ENCODE measurements at places on chromosomes 6 and 20.

GRCh38 chr6:31776989-31777666 lies at the start of gene VWA7:
TSS of gene VWA7 (minus strand) at chr6:31777328. CDS start at chr6:31776779, 549 bp downstream.
- DNase-seq, result peak; percentile 28

DNA sequence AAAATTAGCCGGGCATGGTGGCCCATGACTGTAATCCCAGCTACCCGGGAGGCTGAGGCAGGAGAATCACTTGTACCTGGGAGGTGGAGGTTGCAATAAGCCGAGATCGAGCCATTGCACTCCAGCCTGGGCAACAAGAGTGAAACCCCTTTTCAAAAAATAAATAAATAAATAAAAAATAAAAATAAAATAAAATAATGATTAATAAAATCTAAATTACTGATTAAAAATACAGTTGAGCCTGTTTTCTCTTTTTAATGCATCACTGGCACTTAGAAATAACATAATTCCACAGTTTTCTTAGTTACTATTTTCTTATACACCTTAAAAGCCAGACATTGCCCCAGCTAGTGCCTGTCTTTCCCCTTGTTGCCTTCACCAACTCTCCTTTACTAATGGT lies 922.8 kb upstream of the GJE1 start:
- DNase-seq, result no peak

DNA sequence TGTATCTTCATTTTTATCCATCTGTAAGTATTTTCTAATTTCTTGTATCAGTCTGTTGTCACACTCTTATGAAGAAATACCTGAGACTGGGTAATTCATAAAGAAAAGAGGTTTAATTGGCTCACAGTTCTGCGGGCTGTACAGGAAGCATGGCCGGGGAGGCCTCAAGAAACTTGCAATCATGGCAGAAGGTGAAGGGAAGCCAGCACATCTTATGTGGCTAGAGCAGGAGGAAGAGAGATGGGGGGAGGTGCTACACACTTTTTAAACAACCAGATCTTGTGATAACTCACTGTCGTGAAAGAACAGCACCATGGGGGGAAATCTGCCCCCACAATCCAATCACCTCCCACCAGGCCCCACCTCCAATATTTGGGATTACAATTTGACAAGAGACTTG lies 10.9 kb upstream of the BCKDHB start:
- DNase-seq, result no peak

GRCh38 chr6:127561660-127562059 lies 15.3 kb upstream of the C6orf58 start:
- no peak for DNase-seq

GRCh38 chr6:6386010-6386409 lies 65.5 kb upstream of the F13A1 start:
- no peak for DNase-seq

DNA sequence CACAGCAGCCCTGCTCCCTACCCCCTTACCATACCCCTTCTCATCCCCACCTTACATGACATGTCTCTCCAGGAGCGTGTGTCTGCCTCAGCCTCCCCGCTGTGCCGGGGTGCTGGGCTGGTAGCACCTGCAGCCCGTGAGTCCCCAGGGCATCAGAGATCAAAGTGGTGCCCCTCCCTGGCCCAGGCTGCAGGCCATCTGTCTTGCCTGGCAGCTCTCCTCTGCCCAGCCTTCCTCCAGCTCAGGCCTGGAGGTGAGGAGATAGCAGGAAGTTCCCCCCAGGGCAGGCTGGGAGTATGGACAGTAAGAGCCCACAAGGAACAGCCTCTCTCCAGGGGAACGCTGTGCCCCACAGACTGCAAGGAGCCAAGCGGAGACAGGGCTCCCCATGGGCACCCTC lies 35.3 kb downstream of the GRM4 start:
- DNase-seq, result no peak

DNA sequence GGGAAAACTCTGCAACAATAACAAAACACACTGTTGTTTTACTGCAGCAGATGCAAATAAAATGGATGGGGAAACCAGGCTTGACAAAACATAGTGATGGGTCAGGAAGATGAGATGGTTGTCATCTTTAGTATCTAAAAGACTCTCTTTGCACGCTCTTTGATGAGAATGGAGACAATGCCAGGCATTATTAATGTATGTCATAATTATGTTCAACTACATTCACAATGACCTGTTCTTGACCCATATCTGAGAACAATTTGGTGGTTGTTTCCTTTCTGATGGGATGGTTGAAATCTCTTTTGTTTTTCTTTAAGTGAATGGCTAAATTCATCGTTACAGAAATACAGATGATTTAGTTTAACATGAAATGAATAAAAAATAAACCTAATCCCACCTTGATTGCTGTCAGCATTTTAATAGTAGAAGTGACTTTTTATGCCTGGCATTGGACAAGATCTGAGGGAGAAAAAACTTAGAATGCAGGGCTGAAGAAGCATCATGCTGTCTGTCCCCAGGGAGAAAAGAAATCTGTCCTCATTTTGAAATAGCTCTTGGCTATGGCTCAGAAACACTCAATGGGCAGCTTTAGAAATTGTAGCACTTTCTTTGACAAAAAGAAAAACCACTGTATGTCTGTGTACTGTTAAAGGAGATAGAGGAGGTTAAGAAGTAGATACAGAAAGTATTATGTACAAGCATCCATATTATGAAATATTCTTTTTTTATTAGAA lies 12.4 kb upstream of the GRIK2 start:
- DNase-seq, result no peak

- DNase-seq, result no peak
These were observed 737.2 kb upstream of the MMS22L start for GRCh38 chr6:98020222-98020621.

DNA sequence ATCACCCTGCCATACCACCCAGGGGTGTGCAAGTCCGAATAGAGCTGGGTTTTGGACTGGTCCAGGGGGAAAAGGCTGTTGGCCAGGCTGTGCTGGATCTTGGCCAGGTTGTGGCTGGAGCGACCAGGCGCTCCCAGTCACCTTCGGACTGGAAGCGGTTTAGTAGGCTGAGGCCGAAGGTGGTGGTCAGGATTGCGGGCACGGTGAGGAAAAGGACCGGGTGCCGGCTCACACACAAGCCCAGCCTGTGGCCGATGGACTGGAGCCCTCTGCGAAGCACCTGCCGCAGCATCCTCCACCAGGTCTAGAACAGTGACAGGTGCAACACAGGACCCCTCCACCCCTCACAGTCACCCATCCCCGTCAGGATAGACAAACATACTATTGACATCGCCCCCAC lies 590.6 kb upstream of the PTCHD4 start:
- no peak for DNase-seq

GRCh38 chr6:26064619-26065257 lies 22.5 kb upstream of the HFE start:
- no peak for DNase-seq

DNA sequence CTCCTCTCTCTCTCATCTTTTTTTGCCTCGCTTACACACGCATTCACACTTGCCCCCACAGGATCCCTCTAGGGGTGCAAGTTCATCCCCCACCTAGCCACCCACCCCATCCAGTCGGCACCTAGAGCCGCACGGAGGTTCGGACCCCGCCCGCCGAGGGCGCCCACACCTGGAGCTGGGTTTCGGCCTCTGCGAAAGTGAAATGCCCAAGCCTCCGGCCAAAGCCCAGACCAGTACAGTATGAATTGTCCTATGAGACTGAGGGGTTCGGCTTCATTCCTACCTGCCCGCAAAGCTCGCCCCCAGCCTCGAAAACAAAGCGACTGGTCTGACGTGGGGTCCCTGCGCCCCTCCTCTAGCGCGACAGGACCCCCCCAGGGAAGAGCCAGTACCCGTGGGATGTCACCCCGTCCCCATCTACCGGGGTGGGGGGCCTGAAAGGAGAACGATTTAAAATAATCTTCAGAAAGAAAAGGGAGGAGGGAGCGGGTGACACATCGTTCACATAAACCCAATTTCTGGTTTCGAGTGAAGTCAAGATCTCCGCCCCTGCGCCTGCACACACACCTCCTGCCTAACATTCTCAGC lies 1.5 kb downstream of the TFAP2A start:
- no peak for DNase-seq

- no peak for DNase-seq
These were observed 228.3 kb downstream of the ARHGAP18 start for GRCh38 chr6:129481706-129482105.

DNA sequence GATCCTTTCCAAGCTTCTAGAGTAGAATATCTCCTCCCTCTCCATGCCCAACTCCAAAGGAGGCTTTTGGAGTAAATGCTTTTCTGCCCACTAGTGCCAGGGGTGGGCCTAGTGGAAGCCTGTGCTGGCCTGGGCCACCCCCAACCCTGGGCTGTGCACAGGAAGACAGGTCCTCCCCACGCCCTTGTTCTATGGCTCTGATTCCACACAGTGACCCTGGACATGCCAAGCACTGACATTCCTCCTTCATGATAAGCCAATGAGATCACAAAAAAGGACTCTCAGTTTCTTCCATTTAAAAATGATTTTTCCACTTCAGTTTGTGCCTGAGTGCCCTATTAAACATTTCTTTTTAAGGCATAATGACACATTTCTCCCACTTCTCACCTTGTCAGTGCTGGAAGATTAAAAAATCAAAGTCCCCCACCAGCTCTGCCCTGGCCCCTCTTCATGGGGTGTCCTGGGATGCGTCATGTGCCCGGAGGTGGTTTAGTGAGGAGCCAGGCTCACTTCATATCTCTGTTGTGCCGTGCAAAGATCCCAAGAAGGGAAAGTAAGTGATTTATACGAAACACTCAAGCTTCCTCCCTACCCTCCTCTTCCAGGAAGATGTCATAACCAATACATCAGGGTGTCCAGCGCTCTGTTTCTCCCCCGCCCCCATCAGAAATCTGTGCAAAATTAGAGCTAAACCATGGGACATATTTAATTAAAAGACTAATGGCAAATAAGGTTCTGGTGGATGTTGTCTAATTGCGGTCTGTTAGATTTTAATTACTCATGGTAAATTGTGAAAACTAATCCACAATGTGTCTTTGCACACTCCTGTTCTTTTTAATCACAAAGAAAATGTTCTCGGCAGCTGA lies 255.0 kb downstream of the NRN1 start:
- no peak for DNase-seq

- no peak for DNase-seq
These were observed 9.0 kb upstream of the MRPS10 start for GRCh38 chr6:42226645-42227143.

DNA sequence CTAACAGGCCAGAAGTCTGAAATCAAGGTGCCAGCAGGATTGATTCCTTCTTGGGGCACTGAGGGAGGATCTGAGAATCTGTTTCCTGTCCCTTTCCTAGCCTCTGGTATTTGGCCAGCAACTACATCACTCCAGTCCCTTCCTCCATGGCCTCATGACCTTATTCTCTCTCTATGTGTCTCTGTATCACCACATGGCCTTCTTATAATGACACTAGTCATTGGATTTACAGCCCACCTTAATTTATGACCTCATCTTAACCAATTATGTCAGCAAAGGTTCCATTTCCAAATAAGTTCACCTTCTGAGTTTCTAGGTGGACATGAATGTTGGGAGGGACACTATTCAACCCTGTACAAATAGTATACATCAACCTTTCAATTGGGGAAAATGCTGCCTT lies 29.3 kb downstream of the SCML4 start:
- no peak for DNase-seq

DNA sequence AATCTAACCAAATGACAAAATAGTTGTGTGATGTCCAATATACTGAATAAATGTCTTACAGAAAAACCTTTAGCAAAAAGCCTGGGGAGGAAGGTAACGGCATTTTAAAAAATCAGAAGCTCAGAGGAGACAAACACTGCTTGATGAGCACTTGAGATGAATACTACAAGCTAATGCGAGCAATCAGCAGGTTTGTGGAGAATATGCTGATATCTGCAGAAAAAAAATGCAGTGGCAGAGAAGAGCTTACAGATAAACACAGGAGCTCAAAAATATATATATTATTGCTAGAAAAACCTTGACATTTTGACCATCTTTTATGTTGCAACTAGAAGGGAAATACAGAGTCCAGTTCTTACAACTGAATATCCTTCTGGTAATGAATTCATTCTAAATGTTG lies 972.7 kb downstream of the KIF16B start:
- no peak for DNase-seq

DNA sequence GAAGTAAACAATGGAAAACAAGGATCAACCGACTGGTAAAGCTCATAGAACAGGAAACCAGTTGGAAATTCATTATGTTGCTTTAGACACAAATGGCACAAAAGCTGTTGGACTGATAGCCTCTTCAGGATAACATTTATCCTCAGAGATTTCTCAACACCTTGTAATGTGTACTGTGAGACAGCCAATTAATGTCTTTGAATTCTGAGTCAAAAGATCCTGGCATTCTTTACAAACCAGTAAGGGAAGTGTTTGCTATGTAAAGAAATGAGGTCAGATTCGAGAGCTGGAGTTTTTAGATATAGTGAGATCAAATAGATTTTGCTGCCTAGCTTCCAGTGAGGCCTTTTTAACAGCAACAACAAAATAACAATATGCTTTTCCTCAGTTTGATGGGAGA lies 439.2 kb downstream of the C6orf118 start:
- DNase-seq, result no peak

GRCh38 chr20:32064667-32065066 lies 12.6 kb downstream of the HCK start:
- DNase-seq, result no peak

DNA sequence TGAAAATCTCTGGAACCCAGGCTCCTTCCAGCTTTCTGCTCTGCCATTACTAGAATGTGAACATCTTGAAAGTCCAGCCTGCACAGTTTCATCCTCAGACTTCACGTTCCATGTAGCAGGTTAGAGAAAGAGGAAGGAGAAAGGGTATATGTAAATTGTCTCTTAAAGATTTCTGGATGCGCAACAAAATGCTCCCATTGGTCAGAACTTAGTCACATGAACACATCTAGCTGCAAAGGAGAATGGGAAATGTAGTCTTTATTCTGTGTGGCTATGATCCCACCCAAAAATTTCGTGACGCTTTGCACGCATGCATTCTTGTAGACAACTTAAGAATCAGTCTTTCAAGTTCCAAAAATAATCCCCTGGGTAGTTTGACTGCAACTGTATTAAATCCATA lies 46.4 kb upstream of the CHD6 start:
- no peak for DNase-seq

DNA sequence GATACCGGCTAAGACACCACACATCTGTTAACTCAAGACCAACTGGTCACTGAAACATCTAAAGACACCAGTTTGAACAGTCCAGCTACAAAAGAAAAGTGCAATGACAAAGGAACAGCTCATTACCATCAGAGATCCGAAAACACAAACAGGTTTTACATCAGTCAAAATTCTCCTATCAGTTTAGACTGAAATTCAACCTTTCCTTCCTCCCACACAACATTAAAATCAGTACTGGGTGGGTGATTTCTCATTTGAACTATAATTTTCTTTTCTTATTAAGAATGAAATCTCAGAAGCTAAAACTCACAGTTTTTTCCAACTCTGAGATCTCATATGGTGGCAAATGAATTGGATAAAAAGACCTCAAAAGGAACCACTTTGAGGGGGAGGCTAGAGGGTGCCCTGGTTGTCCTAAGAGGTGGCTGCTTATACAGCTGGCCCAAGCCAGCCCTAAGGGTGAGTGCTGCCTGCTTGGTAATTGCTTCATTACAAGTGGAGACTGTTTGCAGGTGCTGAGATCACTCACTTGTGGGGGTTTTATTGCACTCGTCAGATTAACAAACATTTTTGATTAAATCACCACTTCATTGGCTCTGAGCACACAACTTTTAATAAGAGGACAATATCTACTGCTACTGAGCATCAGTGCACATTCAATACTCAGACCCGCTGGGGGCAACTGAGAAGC lies 4.3 kb downstream of the CCDC167 start:
- DNase-seq, result no peak
